Stimulated activated CD4-positive, alpha-beta T cell treated with anti-CD3 and anti-CD28 coated beads, Interleukin-2, amount 100 ng/mL, for 24 hours (primary cell): ENCODE measurements at places on chromosomes 7 and 10.

DNA sequence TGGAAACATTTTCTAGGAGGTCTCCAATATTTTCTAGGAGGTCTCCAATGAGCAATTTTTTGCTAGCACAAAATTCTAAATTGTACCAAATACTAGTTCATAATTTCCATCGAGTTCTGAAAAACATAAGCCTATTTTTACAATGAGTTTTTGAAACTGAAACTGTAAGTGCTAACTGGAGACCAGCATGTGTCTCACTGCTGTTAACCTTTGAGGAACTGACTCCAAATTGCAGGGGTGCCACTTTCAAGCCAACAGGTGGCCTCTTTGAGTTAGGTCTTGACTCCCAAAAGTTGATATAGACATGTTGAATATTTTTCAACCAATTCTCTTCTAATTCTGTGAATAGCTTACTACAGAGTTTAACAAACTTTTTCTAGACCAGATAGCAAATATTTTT, 58.8 kb downstream of the CAV1 start:
- DNase-seq: no peak

DNA sequence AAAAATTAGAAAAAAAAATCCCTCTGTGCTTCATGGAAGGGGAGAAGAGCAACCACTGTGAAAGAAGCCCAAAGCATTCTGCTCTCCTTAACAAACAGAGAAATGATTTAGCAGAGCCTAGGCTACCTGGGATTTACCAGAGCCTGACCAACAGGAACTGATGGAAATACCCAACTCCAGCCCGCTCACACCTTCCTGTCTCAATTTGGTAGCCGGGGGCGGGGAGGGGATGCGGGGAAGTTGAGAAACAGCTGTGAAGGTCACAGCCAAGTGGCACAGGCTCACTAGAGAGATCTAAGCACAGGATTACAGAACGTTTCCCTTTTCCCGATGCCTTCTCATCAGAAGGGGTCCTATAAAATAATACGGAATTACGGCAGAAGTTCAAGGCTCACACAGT, 17.6 kb downstream of the RSU1 start:
- DNase-seq: no peak

GRCh38 chr10:132690821-132691610, 94.9 kb downstream of the NKX6-2 start:
- DNase-seq: no peak

DNA sequence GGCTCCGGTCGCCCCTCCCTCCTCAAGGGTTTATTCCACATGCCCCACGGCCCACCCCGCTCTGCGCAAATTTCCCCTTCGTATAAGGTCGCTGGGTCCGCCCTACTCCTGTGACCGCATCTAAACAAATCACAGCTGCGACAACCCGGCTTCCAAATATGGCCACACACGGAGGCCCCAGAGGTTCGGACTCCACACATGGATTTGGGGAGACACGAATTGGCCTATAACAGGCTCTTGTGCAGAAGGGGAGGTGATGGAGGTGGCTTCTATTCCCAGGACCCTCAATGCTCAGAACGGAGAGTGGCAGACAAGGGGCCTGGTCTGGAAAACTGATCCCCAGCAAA, 90.1 kb downstream of the FOXL3 start:
- DNase-seq: no peak

DNA sequence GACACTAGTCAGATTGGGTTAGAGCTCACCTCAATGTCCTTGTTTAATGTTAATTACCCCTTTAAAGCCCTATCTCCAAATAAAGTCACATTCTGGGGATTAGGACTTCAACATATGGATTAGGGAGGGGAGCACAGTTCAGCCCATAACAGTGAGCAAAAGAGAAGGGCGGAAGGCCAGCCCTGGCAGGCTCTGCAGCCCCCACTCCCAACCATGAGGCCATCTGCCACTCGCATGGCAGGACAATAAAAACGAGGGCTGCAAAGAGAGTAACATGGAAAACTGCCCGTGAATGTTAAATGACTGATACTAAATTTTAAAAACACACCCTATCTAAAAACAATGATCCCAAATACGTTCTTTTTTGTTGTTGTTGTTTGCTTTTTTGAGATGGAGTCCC, 38.7 kb downstream of the RGS10 start:
- no peak for DNase-seq

DNA sequence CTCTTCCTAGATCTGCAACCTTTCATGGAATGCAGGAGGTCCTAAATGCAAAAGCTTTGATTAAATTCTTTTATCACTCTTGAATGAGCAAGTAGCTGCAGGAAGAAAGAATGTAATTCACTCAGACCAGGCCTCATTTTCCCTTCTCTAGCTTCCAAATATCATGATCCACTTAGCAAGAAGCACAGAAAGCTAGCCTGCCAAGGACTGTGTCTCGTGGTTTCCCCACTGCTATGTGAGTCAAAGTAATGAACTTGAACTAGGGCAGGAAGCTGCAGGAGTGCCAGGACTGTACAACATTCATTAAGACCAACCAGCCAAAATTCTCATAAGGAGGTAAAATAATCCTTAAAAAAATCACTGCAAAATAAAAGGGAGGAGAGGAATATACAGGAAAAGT, 379.2 kb downstream of the CALN1 start:
- no peak for DNase-seq

GRCh38 chr7:112334366-112334765, 115.9 kb upstream of the IFRD1 start:
- DNase-seq: no peak

DNA sequence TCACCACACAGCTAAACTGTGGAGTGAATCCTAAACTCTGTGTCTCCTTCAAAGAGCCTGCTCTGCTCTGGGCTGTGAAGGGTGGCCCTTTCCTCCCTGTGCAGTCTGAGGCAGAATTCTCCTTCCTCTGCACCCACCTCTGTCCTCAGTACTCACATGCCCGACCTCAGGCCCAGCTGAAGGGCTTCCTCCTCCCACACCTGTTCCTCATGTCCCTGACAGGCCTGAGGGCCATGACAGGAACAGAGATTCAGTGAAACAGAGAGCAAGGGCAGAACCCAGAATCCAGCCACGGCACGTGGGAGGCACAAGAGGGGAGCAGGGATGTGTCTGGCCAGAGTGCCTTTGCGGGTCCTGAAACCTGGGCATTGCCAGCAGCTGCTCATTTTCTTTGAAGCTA, 13.9 kb downstream of the CREB3L2 start:
- DNase-seq: no peak

- DNase-seq: no peak
These were observed 16.0 kb upstream of the SLC29A3 start for GRCh38 chr10:71302874-71303568.

DNA sequence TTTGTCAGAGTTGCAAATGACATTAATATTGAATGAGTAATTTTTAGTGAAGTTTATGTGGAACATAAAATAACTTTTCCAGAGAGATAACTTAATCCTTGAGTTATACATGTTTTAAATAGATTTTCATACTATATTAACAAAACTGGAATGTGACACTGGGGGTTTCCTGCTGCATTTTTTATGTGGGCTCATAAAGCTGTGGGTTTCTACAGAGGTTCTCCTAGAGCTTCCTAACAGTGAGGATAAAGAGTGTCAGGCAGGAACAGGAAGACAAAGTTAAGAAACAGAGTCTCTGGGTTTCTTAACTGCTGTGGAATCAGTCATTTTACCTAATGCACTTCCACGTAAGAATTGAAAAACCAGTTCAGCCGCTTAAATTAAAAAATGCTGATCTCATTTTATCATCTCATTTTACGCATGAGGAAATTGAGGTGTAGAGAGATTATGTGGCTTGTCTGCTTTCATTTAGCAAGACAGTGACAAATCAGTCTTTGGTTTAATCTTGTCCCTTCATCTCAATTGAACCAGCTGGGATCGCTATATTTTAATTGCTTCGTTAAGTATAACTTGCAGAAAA, 5.0 kb downstream of the CD36 start:
- DNase-seq: no peak

- no peak for DNase-seq
These were observed 22.7 kb downstream of the KIAA1549 start for GRCh38 chr7:138958391-138958956.

DNA sequence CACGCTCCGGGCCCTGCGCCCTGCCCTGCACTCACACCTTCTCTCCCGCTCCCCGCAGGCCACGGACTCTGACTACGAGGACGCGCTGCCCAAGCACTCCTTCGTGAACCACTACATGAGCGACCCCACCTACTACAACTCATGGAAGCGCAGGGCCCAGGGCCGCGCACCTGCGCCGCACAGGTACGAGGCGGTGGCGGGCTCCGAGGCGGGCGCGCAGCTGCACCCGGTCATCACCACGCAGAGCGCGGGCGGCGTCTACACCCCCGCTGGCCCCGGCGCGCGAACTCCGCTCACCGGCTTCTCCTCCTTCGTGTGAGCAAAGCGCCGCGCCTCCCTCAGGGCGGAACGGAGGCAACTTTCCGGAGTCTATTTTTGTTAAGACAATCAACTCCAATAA, 417.0 kb upstream of the FOXK1 start:
- DNase-seq: no peak

GRCh38 chr10:62772186-62772974, 32.1 kb upstream of the ADO start:
- DNase-seq: no peak
